ENCODE measurements at places on chromosomes 3 and 15.

DNA sequence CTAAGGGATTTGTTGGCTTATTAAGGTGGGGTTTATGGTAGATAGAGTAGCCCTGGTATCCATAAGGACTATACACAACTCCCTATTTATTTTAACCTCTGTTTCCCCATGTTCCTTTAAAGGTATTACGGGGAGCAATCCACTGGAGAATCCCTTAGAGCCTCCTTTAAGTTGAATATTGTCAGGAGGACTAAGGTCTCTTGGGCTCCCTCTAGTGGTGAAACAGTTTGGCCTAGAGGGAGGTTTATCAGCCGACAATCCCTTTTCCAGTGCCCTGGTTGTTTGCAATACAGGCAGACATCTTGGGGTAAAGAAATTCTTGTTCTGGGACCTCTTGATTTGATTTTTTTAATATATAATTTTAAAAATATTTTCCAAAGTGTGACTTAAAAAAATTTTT, 12.9 kb downstream of the OPA1 start:
- DNase-seq = no peak

DNA sequence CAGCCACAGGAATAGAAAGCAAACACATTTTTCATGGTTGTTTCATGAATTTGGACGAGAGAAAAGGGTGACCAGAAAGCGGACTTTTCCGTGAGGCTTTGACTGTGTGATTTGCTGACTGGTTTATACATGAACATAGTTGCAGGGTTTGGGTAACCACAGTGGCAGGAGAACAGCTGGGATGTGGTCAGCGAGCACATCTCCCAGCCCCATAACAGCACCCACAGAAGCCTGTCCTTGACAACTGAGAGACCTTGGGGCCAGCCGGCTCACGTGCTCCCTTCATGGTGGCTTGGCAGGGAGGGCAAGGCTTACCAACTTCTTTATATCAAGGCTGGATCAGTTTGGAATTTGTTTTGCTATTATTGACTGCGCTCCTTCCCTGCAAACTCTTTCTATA, 13.2 kb upstream of the RGMA start:
- no peak for DNase-seq

GRCh38 chr3:25533399-25533798, 105.3 kb downstream of the RARB start:
- DNase-seq = no peak

- no peak for DNase-seq
Observed at GRCh38 chr15:66452420-66452819, 45.1 kb downstream of the SNAPC5 start.
